ENCODE measurements at places on chromosomes 1 and 21. TPM values are rescaled to one million over a fixed set of nuclear protein-coding genes. Genes with fewer than 3 reads are reported as not detected.

The TAL1 gene
- 0.35 TPM for total RNA-seq

The TRABD2B gene
- total RNA-seq, result 1.6 TPM

The TENT5C gene
- 2.1 TPM for total RNA-seq

The PEAR1 gene
- total RNA-seq, result 3.9 TPM

The TDRD5 gene
- 0.87 TPM for total RNA-seq
